ENCODE measurements at places on chromosomes 12 and 14.

DNA sequence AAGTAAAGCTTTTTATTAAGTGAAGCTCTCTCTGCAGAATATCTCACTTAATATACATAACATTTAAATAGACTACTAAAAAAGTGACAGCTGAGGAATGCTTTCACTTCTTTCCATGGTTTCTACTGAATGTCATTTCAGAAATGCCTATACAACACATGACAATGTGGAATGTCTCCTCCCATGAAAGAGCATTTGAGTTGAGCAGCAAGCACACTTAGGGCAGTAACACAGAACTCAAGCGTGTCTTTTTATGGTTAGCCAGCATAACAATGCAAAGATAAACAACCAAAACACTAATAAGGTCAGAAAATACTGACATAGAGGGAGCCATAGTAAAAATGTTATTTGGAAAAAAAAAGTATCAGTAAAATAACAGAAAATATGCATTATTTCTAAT, 9.4 kb downstream of the PPP1R12A start:
- DNase-seq: no peak

GRCh38 chr12:47935184-47935583, 28.2 kb upstream of the TMEM106C start:
- DNase-seq: no peak

- DNase-seq: peak; percentile 68
Observed at GRCh38 chr14:76876076-76876475, 49.9 kb downstream of the LRRC74A start.

GRCh38 chr14:96235426-96235825, 20.6 kb upstream of the BDKRB1 start:
- DNase-seq: no peak

- DNase-seq: no peak
Observed at GRCh38 chr14:104555430-104556255, 23.9 kb upstream of the C14orf180 start.

- DNase-seq: no peak
Observed at GRCh38 chr14:27253966-27254365, 656.1 kb upstream of the NOVA1 start.

- DNase-seq: no peak
Observed at GRCh38 chr14:68047906-68048305, 228.3 kb downstream of the RAD51B start.

DNA sequence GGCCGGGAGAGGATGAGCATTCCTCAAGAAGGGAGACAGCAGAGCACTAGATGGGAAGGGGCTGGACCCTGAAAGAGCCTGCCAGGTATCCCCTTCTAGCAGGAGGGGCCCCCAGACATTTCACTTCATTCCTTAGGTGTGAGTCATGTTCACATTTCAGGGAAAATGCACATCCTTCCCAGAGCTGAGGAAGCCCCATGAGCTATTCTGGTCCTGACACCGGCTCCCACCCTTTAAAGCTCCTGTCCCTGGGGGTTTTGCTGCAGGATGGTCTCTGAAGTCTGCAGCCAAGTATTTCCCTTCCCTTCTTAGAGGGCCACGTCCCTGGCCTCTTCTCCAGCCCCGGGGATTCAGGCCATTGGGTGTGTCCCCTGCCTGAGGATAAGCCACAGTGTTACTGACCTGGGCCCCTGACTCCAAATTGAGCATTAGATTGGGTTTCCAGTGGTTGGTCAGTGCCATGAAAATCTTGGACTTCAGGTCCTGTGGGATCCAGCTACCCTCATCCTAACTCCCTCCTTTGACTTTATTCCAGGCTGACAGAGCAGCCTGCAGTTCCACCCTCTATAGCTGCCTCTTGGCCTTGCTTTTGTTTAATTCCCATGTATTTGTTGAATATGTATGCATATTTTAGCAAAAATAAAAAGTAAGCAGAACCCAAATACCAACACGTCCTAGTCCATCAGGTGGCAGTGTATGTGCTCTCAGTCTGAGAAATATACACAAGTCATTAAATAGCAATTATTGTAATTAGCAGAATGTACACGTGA, 267.1 kb downstream of the CACNA1C start:
- DNase-seq: no peak

DNA sequence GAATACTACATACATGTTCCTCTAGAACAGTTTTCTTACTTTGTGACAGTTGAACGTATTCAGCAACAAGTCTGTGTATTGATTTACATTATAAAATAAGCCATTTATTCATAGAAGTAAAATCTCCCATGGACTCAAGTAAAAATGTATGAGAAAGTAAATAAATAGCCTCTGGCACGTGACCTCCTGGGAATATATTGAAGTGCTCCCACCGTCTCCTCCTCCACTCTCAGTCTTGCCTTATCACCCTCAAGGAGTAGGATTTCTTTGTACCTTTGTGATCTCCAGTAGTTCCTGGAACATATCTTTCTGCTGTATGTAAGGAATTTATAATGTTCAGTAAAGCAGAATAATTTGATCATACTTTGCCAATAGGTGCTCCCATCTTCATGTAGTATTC, 90.9 kb downstream of the DIP2B start:
- no peak for DNase-seq

GRCh38 chr14:72522847-72523246, 371.1 kb downstream of the DPF3 start:
- no peak for DNase-seq

GRCh38 chr14:53391156-53391555, 238.0 kb upstream of the DDHD1 start:
- DNase-seq: no peak

DNA sequence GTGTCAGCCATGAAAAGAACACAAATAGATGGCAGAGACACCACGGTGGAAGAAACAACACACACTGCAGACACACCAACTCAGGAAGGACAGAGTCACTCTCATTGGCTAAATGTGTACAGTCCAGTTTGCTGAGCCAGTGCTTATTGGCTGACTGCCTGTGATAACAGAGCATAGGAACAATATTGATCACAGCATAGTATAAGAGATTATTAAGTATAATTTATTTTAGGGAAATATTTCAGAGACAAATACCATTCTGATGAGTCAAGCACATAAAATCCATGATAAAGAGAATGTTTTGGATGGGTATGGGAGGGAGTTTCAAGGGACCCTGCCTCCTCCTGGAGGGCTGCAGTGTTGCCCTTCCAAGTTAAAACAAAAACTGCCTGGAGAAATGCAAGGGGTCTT, 50.9 kb downstream of the BTG1 start:
- no peak for DNase-seq

GRCh38 chr14:94307410-94307992, 14.4 kb upstream of the SERPINA10 start:
- DNase-seq: no peak

DNA sequence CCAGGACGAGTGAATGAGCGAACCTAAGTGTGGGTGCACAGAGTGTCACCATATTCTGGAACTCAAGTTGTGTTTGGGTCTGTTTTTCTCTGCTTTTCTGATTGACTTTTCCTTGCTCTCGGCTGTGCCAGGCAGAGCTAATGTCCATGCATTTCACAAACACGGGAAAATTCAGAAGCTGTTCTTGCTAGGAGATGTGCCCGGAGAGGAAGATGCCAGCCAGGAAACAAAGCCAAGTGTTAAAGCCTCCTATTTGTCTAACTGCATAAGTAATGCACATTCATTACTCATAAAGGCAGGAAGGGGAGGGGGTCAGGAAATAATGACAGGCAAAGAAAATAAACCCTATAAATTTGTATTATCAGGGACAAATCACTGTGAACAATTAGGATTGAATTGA, 250.4 kb upstream of the SFSWAP start:
- no peak for DNase-seq

Measured in B cell (primary cell).